ENCODE measurements at places on chromosomes 1 and 21.

DNA sequence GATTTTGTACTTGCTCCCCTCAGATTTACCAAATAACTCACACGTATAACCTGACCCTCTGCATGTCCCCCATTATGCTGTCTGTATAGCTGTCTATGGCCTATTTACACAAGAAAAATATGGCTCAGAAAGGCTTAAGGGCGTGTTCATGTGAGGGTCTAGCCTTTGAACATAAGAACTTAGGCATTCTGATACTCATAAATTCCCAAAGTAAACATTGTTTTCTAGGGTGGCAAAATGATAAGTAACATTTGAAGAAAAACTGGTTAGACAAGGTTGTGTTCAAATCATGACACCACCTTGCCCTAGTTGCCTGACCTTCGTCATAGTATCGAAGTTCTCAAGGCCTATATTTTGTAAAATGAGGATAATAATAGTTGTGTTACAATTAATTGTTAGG, 394.6 kb downstream of the LRRIQ3 start:
- no peak for DNase-seq

- DNase-seq, result peak; percentile 65
Observed at GRCh38 chr1:1000357-1001056, 610 bp upstream of the HES4 start.

DNA sequence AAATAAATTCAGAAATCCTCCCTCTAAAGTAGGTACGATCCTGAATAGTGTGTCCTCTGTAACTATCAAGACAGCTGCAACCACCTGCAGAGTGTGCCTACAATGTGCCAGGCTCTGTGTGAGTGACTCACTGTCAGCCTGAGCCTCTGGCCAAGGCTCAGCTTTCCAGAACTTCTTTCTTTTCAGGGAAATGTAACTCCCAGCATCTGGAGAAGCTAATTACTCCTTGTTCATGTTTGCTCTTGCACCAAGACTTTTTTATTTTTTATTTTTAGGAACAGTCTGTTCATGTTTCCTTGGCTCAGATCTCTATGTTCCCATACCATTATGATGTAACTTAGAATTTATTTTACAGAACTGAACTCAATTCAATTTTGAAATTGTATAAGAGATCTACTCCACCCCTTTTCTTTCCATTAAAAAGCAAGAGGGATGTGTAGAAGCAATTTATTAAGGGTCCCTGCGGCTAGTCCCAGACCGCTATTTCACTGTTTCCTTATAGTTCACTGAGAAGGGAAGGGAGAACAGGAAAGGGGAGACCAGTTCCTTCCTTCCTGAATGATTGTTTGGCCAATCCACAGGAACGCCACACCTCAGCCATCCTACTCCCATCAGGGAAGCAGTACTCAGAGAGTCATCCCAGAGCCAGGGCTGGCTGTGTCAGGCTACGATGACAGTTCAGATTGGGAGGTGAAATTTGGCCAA, 112.4 kb upstream of the ZNF648 start:
- DNase-seq, result no peak

- DNase-seq, result no peak
Observed at GRCh38 chr21:42225571-42226155, 6.7 kb downstream of the ABCG1 start.

GRCh38 chr1:115620453-115620852, 21.3 kb upstream of the VANGL1 start:
- no peak for DNase-seq

- DNase-seq, result no peak
Observed at GRCh38 chr1:34896612-34897011, 32.8 kb downstream of the DLGAP3 start.

GRCh38 chr1:169110236-169110635, 3.7 kb downstream of the ATP1B1 start:
- DNase-seq, result peak; percentile 42

DNA sequence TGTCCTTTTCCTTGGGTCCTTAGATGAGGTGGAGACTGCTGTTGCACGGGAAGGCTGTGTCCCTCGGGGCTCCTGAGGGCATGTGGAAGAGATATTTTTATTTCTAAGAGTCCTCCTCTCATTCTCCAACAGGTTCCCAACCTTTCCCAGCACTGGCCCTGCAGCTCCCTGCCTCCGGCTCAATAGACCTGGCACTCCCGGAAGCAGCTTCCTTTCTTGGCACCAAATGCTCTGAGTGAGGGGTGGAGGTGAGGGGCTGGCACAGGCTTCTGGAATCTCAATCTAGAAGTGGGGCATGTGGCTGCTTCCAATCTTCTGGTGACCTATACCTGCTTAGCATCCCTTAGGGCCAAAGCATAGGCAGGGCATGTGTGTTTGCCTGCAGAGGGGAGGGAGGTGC, 4.5 kb downstream of the ETV3L start:
- DNase-seq, result no peak

- DNase-seq, result peak; percentile 73
Observed at GRCh38 chr21:14877581-14878228, 187.1 kb downstream of the NRIP1 start.

- DNase-seq, result no peak
Observed at GRCh38 chr1:182426442-182427430, 23.2 kb upstream of the RGSL1 start.

DNA sequence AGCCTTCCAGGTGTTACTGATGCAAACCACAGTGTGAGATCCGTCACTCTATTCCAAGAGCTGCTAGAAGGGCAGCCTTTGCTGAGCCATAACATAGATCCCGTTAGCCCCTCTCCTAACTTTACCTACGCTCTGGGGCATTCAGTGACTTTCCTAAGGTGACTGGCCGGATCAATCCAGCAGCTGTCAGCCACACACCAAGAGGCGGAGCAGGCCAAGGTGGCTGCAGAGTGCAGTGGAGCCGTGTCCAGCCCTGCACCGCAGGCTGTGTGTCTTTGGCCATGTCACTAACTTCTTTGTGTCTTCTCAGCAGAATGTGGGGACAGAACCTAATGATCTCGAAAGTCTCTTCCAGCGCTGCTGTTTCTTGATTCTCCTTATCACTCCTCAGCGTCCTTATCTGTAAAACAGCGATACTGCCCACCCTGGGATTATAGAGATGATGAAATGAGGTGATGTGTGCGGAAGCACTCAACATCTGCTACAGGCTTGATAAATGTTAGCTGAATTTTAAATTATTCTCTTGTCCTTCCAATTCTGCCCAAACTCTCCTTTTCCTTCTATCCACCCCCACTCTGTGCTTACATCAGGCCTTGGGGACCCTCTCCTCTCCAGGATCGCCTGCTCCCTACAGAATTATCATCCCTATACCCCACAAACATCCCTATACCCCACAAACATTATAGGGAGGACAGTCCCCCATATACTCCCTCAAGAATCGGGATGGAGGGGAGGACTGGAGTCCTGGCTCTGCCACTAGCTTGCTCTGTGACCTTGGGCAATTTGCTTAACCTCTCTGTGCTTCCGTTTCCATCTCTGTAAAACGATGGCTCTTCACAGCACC, 25.8 kb upstream of the LRRN2 start:
- DNase-seq, result no peak

GRCh38 chr1:115012006-115012405, 17.6 kb upstream of the TSHB start:
- DNase-seq, result no peak

GRCh38 chr21:40185208-40185607, 318.0 kb downstream of the PCP4 start:
- DNase-seq, result no peak

- DNase-seq, result no peak
Observed at GRCh38 chr1:191368891-191369654, 789.2 kb upstream of the RGS18 start.

DNA sequence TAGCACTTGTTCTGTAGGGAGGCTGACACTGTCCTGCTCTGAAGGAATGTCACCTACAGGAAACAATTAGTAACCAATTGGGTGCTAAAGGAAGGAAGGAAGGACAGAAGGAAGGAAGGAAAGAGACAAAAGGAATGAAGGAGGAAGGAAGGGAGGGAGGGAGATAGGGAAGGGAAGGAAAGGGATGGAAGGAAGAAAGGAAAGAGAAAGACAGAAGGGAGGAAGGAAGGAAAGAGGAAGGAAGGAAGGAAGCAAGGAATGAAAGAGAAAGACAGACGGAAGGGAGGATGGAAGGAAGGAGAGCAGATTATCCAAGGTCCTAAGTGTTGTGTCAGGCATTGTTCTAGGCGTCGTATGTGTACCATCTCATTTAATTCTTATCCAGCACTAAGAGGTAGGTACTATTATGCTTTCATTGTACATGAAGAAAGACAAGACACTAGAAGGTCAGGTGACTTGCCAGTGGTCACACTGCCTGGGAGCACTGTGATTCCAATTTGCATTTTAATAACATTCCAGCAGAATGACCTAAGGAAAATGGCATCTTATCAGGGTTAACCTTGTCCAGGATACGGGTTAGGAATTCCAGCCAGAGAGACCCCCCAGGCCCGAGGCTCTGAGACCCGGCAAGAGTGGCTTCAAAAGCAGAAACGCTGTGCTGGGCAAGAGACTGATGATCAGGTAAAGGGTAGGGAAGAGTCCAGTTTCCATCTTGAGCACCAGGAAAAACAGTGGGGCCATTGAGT, 29.6 kb downstream of the CLIC6 start:
- no peak for DNase-seq

DNA sequence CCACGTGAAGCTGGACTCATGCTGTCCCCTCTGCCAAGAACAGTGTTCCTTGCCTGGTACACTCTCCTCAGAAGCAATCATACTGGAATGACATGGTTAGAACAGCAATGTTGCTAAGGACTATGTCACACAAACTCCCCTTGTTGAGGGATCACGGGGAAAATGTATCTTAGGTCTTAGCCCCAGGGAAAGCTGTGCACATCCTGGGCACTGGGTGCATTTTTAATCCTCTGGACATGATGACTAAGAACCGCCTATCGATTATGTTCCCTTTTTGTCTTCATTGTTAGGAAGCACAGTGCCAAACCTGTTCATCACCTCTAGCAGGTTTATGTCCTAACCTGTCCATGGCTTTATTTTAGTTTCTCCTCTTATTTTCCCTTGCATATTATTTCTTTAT, 115.1 kb downstream of the HIVEP3 start:
- DNase-seq, result peak; percentile 43

GRCh38 chr21:36945496-36946138, 20.9 kb downstream of the HLCS start:
- DNase-seq, result no peak

- DNase-seq, result no peak
Observed at GRCh38 chr1:1182491-1183220, 9.0 kb downstream of the TTLL10 start.

- no peak for DNase-seq
Observed at GRCh38 chr1:17084787-17085186, 31.0 kb upstream of the SDHB start.

DNA sequence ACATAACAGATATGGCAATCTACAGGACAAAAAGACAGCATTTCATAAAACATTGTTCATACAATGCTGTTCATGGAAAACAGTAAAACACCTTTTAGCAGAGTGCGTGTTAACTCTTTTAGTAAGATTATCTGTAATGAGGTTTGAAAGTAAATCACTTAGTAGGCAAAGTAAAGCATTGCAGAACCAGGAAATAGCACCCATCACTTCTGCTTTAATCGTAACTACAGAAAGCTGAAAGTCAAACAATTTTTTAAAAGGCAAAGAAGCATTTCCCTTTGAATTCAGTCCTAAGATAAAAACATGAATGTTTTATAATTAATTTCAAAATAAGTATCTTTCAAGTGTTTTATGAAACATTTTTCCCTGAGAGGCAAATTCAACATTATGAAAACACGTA, 63.3 kb upstream of the RNF11 start:
- DNase-seq, result no peak

DNA sequence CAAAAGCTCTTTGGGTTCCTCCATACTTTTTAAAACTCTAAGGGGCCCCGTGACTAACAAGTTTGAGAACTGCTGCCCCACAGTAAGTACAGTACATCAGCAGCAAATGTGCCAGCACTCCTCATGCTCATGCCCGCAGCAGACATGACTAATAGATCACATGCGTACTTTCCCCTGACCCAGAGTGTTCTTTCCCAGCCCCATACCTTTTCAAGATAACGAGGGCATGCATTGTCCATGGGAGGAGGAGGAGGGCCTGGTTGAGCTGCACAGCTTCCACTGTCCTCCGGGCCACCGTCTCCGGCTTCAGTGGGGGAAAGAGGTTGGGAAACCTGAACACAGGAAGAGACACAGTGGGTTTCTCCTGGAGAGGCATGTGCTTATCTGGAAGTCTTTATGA, 45.5 kb downstream of the DHRS3 start:
- DNase-seq, result no peak

GRCh38 chr1:32393136-32393535, 1.1 kb downstream of the BSDC1 start:
- DNase-seq, result no peak

GRCh38 chr1:41623736-41624135, 139.3 kb upstream of the EDN2 start:
- no peak for DNase-seq

GRCh38 chr1:84062496-84062895, 63.6 kb upstream of the TTLL7 start:
- DNase-seq, result no peak

DNA sequence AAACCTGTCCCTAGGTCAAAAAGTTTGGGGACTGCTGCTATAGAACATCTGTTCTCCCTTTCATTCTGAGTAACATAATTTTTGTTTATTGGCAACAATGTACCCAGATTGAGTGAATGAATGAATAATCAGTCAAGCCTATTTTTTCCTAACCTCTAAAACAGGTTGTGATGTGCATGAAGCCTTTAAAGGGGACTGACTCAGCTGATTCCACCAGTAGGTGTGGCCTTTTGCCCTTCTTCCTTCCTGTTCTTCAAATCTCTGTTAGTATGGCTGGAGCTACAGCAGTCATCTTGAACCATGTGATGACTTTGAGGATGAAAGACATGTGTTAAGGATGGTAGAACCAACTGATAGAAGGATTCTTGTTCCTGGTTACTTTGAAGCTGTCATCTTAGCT, 476.1 kb downstream of the NUF2 start:
- DNase-seq, result no peak

DNA sequence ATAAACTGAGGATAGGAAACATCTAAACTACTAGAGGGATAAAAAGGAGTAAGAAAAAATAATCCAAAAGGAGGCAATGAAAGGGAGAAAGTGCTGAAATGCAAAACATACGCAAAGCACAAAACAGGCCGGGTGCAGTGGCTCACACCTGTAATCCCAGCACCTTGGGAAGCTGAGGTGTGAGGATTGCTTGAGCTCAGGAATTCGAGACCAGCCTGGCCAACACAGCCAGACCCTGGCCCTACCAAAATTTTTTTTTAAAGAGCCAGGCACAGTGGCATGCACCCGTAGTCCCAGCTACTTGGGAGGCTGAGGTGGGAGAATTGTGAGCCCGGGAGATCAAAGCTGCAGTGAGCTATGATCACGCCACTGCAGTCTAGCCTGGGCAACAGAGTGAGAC, 10.5 kb downstream of the SPOCD1 start:
- DNase-seq, result no peak

- peak; percentile 94 for DNase-seq
Observed at GRCh38 chr1:209368864-209369598, 214.5 kb upstream of the CAMK1G start.

- DNase-seq, result no peak
Observed at GRCh38 chr21:35882791-35883240, 177.5 kb downstream of the SETD4 start.
